Stimulated activated CD8-positive, alpha-beta memory T cell treated with anti-CD3 and anti-CD28 coated beads, Interleukin-15, amount 100 ng/mL, for 4 hours (primary cell): ENCODE measurements at places on chromosomes 4 and X.

DNA sequence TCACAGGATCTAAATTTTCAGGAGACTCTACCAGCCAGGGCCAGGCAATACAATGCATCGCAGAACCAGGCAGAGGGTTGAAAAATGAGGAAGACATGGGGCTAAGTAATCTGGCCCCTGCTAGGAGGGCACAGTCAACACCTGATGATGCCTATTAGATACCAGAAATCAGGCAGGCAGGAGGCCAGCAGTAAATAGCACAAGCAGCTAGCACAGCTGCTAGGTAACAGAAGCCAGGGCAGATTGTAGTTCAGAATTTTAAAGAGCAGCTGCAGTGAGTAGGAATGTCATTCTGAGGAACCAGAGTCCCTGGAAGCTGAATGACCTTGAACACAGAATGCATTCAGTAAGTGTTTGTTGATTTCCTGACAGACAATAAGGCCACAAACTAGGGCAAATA is 38.8 kb upstream of the TRPC5OS start:
- no peak for DNase-seq

DNA sequence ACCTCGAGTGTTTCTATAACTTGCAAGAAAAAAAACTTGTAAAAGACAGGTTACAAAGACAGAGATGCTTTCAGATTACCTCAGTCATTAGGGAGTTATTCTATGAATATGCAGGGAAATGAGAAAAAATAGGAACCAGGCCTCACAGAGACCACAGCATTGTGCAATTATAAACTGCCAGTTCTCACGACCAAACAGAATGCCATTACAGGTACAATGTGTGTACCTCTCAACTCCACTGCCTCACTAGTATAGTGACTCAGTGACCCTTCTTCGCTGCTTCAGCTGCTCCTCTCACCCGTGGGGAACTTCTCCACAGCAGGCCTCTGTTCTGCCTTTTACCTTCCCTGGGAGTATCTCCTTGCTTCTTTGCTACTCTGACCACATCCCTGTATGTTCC is 2.3 kb upstream of the HTATSF1 start:
- DNase-seq = no peak

- DNase-seq = no peak
Measured at GRCh38 chr4:156576946-156577345, 394.7 kb downstream of the PDGFC start.

DNA sequence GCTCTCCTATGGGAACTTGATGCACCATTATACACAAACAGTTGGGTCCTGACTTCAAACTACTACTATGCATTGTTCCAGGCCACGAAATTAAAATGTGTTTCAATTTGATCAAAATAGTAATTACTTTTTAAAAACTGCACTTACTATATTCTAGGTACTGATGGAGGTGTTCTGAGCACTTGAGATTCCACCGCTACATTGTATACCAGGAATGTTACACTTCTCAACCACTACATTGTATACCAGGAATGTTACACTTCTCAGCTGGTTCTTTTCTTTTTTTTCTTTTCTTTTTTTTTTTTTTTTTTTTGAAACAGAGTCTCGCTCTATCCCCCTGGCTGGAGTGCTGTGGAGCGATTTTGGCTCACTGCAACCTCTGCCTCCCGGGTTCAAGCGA is 77.9 kb downstream of the ELOVL6 start:
- DNase-seq = no peak

- no peak for DNase-seq
Measured at GRCh38 chrX:133527825-133528224, 112.5 kb upstream of the GPC4 start.

GRCh38 chr4:170090352-170091052 is 746 bp upstream of the AADAT start:
- no peak for DNase-seq

- DNase-seq = no peak
Measured at GRCh38 chrX:103063918-103064434, at the start of gene BEX1. Gene BEX1 (minus strand): TSS chrX:103064171. CDS start chrX:103063274, 897 bp downstream.

- no peak for DNase-seq
Measured at GRCh38 chrX:3204606-3205005, 141.8 kb downstream of the MXRA5 start.

DNA sequence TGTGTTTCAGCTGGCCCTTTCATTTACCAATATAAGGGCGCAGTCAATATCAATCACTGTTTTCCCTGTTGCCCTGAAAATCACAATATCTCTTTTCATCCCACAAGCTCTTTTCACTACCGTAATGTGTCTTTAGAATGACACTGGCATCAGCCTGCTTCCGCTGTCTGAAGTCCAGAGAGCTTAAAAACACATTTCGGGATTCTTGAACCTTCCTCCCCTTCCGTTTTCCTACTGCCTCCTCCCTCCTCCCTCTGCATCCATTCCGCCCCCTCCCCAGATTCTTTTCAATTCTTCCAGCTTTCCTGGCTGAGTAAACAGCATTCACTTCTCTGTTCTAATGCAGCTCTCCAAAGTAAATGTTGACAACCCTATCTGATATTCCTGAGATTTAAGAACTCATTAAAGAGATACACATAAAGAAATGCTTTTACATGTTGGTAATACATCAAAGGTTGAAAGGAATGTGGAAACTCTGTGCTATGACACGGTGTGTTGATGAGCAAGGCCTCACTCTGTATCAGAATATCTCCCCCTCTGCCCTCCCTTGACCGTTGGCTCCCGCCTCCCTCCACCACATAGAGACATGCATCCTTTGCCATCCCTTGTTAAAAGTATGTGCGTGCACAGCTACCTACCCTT is 83.5 kb upstream of the SPRY1 start:
- DNase-seq = no peak

DNA sequence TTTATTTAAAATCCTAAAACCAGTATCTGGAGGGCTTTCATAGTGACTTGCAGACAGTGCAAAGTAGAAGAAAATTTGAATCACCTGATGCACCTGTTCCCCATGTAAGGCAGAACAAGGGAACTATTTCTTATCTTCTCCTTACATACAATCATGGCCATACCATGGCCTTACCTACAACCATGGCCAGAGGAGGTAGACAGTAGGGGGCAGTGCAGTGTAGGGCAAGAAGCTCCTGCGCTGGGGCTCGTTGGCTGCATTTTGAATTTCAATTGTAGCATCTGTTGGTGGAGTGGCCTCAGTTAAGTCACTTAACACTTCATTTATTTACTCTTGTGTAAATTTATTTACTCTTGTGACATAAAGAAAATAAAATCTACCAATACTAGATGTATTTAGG is 33.0 kb downstream of the GALNTL6 start:
- DNase-seq = no peak

DNA sequence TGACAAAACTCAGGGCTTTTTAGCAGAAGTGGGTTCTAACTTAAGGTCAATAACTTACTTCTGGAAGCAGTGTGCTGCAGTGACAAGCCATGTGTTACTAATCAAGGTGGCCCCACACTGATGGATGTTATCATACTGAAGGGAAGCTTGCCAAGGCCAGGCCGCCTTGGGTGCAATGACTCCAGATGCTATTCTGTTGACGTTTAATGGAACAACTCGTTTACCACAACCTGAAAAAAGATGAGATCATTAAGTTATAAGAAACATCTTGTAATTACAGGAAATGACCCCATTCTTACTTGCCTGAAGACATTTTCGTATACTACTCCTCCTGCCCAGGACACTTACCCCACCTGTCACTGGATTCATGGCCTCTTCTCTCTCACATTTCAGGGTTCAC is 38.9 kb upstream of the TMPRSS11D start:
- DNase-seq = no peak
